Fibroblast of lung (primary cell): ENCODE measurements at places on chromosomes 6 and 20.

DNA sequence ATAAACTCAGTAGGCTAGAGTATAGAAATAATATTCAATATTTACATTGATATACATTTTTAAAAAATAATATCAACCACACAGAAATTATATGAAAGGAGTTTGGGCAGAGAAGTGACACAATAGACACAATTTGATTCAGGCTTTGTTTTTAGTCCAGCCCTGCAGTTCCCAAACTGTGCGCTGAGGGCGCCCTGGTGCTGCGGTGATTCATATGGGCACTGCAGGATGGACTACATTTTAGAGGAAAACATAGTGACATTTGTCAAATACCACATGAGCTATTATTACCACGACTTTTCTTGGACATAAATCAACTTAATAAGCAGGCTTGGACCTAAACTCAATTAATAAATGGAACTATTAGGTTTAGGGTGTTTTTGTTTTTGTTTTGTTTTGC lies 364.3 kb upstream of the ID4 start:
- no peak for DNase-seq

DNA sequence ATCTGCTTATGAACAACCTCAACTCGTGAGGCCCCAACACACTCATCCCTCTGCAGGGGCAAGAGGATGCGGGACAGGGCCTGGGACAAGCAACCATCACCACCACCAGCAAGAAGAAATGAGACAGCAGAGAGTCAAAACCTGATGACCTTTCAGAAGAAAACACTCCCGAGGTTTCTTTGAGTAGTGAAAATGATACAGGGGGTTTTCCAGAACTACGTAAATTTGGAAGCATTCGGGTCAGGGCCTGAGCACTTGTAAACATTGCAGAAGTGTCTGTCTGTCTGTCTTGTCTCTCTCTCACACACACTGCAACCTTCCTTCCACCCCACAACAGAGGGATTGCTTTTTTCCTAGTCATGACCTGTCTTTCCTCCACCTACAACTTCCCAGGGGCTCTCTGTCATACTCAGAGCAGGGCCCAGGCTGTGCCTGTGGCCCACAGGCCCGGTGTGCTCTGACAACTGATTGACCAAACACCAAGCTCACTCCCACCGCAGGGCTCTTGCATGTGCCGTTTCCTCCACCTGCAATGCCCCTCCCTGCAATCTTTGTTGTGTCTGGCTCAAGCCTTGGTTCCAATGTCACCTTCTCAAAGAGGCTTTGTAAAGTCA lies 90.9 kb downstream of the BMP7 start:
- no peak for DNase-seq

GRCh38 chr6:150290429-150290828 lies 78.4 kb upstream of the IYD start:
- DNase-seq = peak; percentile 43

- DNase-seq = peak; percentile 95
Observed at GRCh38 chr6:163585932-163586437, 171.5 kb downstream of the QKI start.

- peak; percentile 95 for DNase-seq
Observed at GRCh38 chr6:3208098-3208774, 19.2 kb downstream of the TUBB2B start.

DNA sequence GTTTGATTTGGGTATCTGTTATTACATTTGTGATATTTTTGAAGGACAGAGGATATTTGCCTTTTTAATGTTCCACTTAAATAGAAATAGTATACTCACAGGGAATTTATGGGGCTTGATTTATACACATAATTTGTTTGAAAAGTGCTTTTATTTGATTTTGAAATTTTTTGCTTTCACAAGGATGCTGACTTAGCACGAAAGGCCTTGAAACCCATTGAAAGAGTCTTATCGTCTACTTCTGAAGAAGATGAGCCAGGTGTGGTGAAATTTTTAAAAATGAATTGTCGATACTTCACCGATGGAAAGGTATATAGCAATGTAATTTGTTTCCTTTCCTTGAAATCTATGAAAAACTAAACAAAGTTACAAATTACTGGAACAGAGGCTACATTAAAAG lies 74.3 kb upstream of the HINT3 start:
- DNase-seq = no peak

DNA sequence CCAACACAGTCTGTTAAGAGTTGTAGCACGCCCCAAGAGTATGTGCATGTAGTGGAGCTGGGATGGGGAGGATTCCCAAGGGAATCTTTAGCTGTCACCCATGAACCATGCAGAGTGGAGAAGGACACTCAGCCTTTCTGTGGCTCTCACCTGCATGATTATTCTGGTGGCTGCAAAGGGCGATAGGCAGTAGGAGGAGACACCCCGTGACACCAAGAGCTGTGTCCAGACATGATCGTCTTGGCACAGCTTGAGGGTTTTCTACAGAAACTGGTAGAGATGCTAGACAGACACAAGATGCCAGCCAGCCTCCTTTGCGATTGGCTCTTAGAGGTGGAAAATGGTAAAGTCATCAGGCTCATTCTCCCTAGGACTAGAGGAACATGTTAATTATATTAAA lies 3.1 kb upstream of the CSE1L start:
- DNase-seq = no peak

GRCh38 chr20:24672886-24673677 lies 203.7 kb downstream of the SYNDIG1 start:
- peak; percentile 99 for DNase-seq

DNA sequence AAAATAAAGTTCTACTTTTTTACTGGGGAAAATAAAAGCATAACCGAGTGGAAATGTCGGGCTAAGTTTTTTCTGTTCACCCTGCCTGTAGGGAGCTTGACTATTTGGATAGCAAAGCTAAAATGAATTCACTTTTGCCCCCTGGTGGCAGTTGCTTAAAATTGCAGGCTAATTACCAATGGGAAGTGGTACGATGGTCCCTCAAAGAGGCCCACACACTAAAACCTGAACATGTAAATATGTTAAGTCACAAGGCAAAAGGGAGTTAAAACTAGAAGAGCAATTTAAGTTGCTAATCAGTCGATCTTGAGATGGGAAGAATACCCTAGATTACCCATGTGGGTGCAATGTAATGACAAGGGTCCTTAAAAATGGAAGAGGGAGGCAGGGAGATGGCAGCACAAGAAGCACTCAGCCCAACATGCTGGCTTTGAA lies 916 bp upstream of the SUN5 start:
- peak; percentile 5 for DNase-seq

DNA sequence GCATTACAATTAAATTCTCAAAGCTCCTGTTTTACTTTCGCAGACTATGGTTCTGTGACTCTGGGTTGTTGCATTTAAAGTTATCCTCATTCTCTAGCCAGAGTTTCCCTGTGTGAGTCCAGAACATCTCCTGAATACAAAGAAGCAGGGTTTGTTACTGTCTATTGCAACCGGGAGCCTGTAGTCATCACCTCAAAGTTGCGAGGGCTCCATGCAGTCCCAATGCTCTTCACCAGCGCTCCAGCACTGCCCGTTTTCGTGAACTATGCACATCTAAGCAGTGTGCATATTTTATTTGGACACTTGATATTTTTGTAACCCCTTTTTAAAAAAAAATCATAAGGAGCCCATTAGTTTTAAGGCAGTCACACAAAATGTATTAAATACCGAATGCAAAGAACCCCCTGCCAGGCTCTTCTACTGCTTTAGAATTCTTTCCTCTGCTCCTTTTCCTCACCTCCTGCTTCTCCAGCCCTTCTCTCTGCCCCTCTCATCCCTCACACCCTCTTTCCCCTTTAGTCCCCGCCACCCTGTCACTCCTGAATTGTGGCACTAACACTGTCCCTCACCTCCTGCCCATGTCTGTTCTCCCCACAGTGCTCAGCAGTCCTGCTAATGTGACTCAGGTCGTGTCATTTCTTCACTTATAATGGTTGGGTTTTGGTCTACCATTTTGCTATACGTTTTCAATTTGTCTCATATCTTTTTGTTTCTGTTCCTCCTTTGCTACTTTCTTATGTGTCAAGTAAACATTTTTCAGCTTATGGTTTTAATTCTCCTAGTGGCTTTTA lies 1.1 kb upstream of the HLA-C start:
- no peak for DNase-seq
